Stimulated activated CD8-positive, alpha-beta memory T cell treated with anti-CD3 and anti-CD28 coated beads, Interleukin-7, amount 100 ng/mL, for 1 hour (primary cell): ENCODE measurements at places on chromosomes 3 and 15.

DNA sequence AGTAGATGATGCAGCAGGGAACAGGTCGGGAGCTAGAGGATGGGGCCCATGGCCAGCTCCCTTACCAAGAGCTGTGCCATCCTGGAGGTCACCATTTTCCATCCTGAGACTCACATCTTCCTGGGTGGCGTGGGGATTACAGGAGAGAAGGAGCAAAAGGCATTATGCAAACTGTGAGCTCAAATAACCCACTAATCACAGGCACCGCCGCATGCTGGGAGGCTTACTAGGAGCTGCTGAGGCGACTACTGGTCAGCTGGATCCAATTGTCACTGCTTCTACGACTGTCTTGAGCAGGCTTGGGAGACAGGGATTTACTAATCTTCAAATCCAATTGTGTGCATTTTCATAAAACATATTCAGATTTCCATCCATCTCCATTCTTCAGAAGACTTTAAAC, 12.5 kb upstream of the KBTBD12 start:
- no peak for DNase-seq

DNA sequence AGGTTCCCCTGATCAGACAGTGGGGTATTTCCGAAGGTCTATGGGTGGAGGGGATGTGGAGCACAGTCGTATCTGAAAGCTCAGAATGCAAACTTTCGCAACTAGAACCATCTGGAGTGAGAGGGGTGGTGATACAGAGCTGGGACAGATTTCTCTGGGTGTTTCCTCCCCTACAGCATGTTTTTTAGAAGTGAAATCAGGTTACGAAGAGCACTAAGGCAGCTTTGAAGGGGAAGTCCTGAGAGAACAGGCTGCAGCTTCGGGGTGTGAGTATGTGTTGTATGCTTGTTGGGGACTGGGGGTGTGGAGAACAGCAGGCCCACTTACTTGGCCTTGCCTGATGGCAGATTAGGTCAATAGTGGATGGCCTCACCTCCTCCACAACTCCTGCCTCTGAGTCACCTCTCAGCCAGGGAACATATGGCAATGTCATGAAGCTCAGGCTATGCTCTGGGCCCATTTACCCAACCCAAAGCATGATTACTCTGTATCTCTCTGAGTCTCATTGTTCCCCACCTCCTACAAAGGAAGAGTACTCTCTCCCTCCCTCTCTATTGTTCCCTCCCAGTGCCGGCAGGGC, 107.2 kb upstream of the RASGRP1 start:
- DNase-seq = no peak

GRCh38 chr15:76198456-76199105, 112.7 kb downstream of the ETFA start:
- DNase-seq = no peak

- DNase-seq = no peak
Observed at GRCh38 chr3:191244242-191244867, 45.3 kb downstream of the OSTN start.

- peak; percentile 61 for DNase-seq
Observed at GRCh38 chr15:79380755-79381497, 51.2 kb upstream of the MINAR1 start.

DNA sequence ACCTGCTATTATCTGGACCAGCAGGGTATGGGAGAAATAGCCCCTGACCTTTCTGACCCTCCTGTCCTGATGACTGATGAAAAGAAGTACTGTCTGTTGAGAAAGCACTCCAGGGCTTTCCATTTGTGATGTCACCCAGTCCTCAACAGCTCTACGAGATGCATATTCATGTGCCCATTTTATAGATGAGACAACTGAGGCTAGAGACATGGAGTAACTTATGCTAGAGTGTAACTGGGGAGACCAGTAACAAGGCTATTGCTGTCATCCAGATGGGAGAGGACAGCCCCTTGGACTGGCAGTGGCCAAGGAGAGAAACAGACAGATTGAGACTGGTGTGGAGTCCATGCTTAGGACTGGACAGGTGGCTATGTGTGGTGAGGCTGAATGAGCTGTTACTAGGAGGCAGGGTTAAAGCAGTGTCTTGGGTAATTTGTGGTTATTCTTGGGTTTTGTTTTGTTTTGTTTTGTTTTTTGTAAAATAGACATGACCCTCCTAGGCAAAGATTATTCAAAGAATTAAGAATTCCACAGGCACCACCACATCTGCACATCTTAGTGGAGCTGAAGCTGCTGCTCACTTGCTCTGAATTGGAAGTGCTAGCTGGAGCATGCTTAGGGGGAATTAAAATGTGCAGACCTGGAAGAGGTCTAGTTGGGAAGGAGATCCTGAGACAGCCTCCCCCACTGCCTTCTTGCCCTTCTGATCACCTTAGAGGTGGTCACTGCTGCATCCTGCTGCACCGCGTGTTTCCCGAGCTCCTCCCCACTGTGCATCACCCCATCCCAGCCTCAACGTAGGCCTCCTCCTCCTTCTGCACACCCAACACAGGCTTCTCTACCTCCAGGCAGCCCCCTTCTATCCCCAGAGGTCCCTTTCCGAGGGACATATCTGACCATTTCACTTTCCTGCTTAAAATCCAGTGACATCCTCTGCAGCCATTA, 8.4 kb downstream of the HRH1 start:
- DNase-seq = no peak

DNA sequence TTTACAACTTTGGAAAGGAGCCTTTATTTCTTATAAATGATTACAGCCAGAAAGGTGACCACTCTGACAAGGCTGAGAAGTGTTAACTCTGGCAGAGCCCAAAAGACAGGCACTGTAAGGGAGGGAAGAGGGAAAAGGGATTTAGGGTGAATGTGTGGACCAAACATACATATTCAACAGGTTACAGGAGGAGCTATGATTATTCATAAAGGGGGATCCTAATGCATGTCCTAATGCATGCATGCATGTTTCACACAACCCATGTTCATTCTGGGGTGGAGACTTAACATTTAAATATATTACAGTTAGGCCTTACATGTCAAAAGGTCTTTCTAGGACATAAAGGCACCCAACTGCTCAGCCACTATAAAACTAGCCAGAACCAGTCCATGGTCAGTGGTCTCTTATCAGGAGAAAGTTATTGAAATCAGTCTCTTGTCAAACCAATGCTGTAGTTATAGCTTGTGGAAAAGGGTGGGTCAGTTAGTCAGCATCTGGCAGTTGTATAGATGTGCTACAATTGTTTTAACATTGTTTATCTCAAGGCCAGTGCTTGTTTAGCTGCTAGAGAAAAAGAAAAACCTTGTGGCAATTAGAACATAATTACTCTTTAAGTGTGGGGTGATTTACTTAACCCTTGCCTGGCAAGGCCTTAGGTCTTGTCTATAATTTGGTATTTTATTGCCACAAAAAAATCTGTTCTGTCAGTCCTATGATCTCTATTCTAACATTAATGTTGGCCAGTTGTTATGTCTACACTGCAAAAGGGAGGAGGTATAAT, 77.5 kb downstream of the RAD18 start:
- DNase-seq = no peak

DNA sequence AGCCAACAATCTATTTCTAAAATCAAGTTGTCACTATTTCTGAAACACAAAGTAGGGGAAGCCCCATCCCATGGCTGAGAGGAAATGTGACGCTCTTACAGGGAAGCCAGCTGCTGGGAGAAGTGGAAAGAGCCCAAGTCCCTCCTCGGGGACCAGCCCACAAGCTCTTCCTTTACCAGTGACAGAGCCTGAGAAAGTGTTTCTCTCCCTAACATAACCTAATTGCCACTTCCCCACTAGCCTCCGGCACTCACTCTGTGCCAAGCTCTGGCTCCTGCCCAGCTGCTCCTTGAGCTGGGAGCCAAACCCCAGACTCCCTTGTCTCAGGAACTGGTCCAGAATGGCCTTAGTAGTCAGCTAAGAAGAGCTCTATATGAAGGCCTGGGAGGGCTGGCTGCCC, 42.9 kb downstream of the TNFAIP8L3 start:
- DNase-seq = no peak

- no peak for DNase-seq
Observed at GRCh38 chr15:29046281-29046810, 160.6 kb downstream of the APBA2 start.
